ENCODE measurements at places on chromosomes 12 and 14.

GRCh38 chr12:22477166-22477893, 67.0 kb downstream of the C2CD5 start:
- DNase-seq = no peak

DNA sequence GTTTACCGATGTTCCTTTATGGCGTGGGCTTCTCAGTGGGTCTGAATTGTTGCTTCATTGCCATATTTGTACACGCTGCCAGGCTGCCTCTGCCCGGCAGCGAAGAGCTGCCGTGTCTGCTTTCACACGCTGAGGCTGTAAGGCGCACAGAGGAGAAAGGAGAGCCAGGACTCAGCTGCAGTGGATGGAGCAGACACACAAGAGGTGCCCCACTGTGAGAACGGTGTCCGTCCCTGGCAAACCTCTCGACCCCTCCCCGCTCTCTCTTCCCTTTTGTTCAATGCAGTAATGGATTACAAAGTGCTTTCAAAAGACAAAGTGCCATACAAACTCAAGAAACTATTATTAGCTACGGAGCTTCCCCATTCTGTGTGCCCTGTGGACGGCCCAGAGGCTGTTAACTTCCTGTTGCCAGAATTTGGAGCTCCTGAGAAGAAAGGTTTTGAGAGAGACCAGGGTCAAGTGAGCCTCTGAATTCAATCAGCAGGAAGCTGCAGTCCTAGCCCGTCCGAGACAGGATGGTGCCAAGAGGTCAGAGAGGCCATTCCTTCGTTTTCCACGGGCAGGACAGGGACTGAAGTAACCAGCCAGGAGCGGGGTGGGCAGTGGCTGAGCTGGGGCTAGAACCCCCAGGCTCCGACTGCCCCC, 15.8 kb downstream of the CCND2 start:
- DNase-seq = peak; percentile 28

- no peak for DNase-seq
Observed at GRCh38 chr12:97713270-97713669, 250.7 kb downstream of the RMST start.

DNA sequence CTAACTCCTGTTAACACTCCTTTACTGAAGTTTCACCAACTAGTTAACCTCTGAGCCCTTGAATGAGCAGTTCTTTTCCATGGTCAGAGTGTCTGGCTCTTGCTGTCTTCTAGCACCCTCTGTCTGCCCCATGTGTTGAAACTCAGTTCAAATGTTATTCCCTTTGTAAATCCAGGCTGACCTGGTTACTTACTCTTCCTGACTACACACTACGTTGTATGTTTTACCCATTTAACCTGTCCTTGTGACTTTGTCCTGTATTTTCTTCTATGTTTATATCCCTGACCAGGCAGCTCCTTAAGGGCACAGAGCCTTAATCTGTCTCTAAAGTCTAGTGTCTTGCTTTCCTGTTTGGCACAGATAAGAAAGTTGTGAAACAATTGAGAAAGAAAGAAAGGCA, 389.0 kb upstream of the RPL10L start:
- peak; percentile 29 for DNase-seq

GRCh38 chr12:5102261-5102789, 58.6 kb downstream of the KCNA5 start:
- DNase-seq = no peak
